ENCODE measurements at places on chromosomes 13 and 19.

DNA sequence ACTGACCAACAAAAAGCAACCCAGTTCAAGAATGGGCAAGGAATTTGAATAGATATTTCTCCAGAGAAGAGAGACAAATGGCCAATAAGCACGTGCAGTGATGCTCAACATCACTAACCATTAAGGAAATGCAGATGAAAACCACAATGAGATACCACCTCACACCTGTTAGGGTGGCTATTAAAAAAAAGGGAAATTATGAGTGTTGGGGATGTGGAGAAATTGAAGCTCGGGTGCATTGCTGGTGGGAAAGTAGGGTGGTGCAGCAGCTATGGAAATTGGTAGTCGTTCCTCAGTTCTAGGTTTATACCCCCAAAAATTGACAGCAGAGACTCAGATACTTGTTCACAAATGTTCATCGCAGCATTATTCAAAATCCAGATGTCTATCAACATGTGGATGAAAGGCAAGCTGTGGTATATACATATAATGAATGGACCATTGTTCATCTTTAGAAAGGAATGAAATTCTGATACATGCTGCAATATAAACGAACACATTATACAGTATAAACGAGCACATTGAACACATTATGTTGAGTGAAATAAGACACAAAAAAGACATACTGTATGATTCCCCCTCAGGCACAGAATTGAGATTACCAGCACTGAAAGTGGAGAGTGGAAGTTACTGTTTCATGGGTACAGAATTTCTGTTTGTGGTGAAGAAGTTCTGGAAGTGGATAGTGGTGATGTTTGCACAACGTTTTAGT, 927 bp downstream of the CHAMP1 start:
- no peak for DNase-seq

GRCh38 chr13:100724568-100724967, 50.0 kb upstream of the TMTC4 start:
- DNase-seq, result no peak

DNA sequence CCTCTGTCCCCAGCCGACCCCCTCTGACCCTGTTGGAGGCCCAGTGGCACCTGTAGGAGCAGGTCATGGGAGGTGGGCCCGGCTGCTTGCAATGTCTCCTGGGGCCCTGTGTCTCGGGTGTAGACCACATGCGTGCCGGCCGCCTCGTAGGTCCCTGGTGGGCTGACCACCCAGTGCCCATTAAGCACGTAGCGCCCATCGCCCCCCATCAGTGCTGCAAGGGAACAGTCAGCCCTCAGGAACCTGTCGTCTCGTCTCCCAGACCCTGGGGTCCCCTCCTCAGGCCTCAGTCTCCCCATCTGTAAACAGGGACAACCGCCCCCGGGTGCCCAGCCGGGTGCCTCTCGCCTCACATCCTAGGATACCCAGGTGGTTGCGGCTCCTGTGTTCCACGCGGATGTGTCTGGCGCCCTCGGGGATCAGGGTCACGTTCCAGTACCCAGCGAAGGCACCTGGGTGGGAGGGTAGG, 5.6 kb downstream of the ADAMTSL5 start:
- no peak for DNase-seq

DNA sequence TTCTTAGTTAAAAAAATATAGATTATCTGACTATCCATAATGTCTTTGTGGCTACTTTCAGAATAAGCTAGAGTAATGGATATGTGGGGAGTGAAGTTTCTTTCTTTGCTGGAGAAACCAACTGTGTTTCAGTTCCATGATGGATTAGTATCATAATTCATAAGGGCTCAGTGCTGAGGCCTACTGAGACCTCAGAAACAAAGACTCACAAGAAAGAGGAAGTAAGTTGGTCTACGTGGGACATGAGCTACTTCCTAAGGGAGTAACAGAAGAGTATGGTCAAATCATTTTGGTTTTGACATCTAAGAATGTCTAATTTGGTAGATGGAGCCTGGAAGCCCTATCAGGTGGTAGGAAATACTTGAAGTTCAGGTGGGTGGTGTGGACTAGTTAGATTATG, 99.0 kb upstream of the HTR2A start:
- no peak for DNase-seq

GRCh38 chr13:109728791-109729731, 57.3 kb downstream of the IRS2 start:
- no peak for DNase-seq

GRCh38 chr19:1668486-1669270, 16.3 kb upstream of the TCF3 start:
- no peak for DNase-seq

DNA sequence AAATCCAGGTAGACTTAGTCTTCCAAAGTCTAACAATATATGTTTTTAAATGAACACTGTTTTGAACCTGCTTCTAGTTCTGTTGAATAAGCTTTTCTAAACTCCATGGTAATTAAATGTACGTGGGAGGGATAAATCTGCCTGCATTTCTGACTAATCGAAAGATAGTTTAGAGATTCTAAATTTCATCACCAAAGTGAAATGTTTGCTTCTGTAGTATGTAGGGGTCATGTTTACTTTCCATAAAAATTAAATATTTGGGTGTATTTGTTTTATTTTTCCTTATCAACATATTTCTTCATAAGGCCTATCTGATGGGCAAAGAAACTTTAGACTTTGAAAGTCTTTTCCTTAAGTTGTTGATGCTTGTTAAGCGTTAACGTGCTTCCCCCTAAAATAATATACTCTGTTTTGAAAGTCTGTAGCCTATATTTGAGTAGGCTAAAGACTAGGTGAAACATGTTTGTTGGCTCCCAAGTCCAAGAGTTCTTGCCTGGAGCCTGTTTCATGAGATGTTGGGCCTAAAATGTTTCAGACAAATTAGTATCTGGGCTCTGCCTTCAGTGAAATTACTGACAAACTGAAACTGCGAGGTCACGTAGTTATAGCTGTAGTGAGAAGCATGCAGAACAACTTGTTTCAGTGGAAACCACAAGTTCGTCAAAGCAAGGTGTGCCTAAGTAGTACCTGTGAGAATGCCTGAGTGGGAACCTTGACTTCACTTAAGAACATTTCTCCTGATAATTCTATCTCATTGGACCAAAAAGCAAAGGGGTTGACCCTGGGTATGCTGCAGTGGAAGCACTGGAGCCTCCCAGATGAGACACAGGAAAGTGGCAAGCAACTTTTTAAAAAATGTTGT, 126.2 kb downstream of the LMO7 start:
- DNase-seq, result no peak

- no peak for DNase-seq
These were observed 720 bp upstream of the HNRNPL start for GRCh38 chr19:38850436-38850975.

DNA sequence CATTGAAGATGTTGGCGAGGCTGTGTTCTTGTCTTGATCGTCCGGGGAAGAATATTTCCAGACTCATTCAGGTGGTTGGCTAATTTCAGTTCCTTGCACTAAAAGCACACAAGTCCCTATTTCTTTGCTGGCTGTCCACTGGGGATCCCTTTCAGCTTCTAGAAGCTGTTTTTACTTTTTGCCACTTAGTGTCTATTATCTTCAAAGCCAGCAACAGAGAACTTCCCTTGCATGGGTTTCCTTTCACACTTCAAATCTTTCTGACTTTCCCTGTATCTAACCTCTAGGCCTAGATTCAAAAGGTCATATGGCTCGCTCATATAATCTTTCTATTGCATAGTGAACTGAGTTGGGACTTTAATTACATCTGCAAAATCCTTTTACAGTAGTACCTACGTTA, 215.3 kb upstream of the PCDH9 start:
- no peak for DNase-seq

DNA sequence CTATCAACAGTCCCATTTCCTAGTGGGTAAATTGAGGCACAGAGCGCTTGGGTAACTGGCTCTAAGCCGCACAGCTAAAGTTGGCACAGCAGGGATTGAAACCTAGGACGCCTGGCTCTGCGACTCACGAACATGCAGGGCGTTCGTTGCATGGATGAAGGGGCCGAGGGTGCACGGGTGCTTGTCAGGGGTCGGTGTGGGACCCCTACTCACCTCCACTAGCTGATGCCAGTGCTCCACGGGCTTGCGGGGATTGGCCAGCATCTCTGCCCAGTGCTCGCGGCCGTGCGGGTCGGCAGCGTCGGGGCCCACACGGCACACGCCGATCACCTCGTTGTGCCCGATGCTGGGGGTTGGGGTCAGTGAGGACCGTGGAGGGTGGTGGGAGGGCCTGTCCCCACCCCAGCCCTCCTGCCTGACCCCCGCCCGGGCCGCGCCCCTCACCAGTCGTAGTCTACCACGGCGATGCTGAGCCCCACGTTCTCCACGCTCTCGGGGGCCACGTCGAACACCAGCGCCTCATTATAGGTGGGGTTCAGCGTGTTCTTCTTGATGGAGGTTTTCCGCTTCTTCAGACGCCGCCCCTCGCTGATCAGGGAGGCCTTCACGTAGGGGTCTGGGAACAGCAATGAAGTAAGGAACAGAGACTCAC, 14.6 kb downstream of the SYT3 start:
- DNase-seq, result no peak

GRCh38 chr19:18488403-18488723, 33.5 kb downstream of the ELL start:
- no peak for DNase-seq

Data from NCI-H187 (cell line).